ENCODE measurements at places on chromosomes 3 and 15. TPM values are rescaled to one million over a fixed set of nuclear protein-coding genes. Genes with fewer than 3 reads are reported as not detected.

CISH gene
- 204 TPM for total RNA-seq

SPRED1 gene
- 0.19 TPM for total RNA-seq

IGSF11 gene
- 0.52 TPM for total RNA-seq

DNA sequence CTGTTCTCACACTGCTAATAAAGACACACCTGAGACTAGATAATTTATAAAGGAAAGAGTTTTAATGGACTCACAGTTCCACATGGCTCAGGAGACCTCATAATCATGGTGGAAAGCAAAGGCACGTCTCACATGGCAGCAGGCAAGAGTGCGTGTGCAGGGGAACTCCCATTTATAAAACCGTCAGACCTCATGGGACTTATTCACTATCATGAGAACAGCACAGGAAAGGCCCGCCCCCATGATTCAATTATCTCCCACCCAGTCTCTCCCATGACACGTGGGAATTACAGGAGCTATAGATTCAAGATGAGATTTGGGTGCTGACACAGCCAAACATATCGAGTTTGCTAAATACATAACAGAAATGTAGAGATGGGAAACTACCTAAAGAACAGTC, 39.5 kb upstream of the DGKG start:
- no peaks in the 10 kb centered on the region for H3K27me3 ChIP-seq
- H3K36me3 ChIP-seq: no peaks in the 10 kb centered on the region
- H3K4me3 ChIP-seq: peak overlapping the region; percentile 12
- no peaks in the 10 kb centered on the region for H3K4me1 ChIP-seq
- peak overlapping the region; percentile 1 for H3K27ac ChIP-seq

DNA sequence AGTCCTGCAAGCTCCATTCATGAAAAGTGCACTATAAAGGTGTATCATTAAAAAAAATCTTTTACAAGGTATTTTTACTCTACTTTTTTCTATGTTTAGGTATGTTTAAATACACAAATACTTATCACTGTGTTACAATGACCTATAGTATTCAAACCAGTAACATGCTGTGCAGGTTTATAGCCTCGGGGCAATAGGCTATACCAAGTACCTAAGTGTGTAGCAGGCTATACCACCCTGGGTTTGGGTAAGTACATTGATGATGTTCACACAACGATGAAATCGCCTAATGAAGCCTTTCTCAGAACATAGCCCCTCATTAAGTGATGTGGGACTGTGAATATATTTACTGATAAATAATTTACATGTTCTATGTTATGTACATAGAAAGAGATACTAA, 104.6 kb downstream of the ATP1B3 start:
- H3K4me3 ChIP-seq: no peak overlapping the region
- H3K27ac ChIP-seq: no peak overlapping the region
- H3K27me3 ChIP-seq: no peaks in the 10 kb centered on the region
- H3K36me3 ChIP-seq: peaks cover 12% of the 10 kb centered on the region

DNA sequence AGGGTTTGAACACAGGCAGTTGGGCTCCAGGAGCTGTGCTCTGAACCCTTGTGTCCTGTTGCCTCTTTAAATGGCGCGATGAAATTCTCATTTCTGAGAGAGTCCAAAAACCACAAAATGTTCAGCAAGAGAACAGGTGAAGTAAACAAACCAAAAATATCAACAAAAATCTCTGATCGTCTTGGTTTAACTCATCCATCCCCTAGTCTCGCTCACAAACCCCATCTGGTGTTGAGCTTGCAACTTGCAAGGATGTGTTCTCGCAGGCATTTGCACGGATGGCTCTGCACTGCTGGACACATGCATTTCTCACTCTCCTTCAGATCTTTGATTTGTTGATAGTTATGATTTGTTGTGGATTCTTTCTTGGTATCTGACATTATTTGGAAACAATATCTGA, 31.1 kb downstream of the FAH start:
- no peak overlapping the region for H3K4me3 ChIP-seq
- H3K27ac ChIP-seq: no peak overlapping the region
- no peak for ATAC-seq
- peaks cover 7% of the 10 kb centered on the region for H3K4me1 ChIP-seq
- no peaks in the 10 kb centered on the region for H3K27me3 ChIP-seq

DNA sequence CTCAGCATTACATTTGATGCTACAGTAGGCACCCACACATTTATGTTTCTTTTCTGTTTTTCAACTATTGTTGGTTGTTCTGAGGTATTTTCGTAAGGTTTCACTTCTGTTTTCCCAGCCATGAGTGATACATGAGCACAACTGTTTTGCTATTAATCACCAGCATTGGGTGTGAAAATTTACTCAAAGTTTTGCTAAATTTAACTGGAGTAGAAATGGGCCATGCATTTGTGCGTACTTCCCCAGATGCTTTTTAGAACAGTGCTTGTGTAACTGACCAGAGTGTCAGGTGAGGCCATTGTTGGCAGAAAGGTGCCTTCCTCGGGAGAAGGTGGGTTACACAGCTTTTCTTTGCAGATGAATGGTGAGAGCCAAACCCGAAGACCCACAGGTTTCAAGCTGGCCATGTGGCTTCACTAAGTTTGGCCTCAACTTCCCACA, 70.4 kb downstream of the ST6GAL1 start:
- ATAC-seq: peak; percentile 88
- H3K4me3 ChIP-seq: peak overlapping the region; percentile 64
- H3K36me3 ChIP-seq: peaks cover 36% of the 10 kb centered on the region
- no peaks in the 10 kb centered on the region for H3K27me3 ChIP-seq
- H3K27ac ChIP-seq: peak overlapping the region; percentile 46

DNA sequence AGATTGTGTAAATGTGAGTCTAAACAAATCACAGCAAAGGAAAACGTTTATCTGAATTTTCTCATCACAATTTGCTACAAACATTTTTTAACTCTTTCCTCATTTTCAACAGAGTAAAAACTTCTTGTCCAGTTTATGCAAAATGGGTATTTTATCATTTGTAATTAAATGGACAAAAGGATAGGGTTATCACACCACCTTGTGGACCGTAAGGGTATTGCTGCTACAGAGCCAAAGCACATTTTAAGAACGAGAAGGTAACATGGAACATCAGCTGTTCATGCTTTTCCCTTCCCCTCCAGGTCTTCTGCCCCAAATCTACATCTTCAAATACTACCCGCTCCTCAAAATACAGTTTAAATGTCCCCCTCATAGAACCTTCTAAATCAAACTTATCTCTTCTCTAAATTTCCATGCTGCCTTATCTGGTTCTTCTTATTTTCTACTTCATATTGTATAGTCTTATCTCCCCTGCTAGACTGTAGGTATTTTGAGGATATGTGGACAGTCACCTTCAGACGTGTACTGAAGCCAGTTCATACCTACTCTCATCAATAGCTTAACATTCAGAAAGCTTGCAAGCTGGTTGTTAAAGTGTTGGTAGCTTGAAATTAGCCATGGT, 12.8 kb upstream of the SETMAR start:
- H3K36me3 ChIP-seq: no peaks in the 10 kb centered on the region
- H3K4me1 ChIP-seq: no peaks in the 10 kb centered on the region
- no peak overlapping the region for H3K4me3 ChIP-seq
- no peak for ATAC-seq
- H3K27me3 ChIP-seq: no peaks in the 10 kb centered on the region

DNA sequence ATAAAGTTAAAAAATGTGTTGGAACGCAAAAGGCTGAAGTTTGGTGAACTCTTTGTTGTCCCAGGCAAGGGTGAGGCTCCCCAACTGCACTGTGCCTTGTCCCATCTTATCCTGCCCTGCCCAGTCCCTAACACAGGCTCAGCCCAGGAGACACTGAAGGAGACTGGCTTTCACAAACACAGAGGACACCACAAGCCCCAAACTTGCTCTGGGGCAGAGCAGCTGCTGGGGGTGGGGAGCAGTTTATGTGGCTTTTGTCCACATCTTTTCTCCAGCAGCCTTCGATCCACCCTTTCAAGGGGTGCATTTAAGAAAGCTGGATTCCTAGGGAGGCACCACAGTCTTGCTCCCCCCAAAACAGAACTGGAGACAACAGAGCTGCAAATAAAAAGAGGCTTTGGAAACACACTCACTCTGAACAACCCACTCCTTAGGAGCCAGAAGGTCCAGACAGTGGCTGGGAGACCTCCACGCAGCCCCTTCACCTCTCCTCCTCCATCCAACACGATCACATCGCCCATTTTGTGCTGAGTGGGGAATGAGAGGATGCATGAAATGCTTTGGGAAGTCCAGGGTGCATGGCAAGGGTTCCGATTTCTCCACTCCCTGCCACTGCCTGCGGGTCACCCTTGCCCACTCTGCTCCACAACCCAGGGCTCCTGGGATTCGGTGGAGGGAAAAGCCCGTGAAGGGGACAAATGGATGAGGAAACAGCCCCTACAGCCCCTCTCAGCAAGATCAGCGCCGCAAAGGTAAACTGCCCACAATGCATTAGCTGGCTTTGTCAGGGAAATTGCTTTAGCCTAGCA, 260.5 kb upstream of the TLE3 start:
- no peak for ATAC-seq
- H3K27ac ChIP-seq: no peak overlapping the region
- peaks cover 8% of the 10 kb centered on the region for H3K27me3 ChIP-seq

GRCh38 chr3:125206934-125207333, 5.6 kb downstream of the SLC12A8 start:
- H3K27ac ChIP-seq: no peak overlapping the region
- H3K36me3 ChIP-seq: no peaks in the 10 kb centered on the region
- ATAC-seq: no peak
- no peak overlapping the region for H3K4me3 ChIP-seq
- H3K27me3 ChIP-seq: peaks cover 52% of the 10 kb centered on the region
- H3K4me1 ChIP-seq: no peaks in the 10 kb centered on the region

DNA sequence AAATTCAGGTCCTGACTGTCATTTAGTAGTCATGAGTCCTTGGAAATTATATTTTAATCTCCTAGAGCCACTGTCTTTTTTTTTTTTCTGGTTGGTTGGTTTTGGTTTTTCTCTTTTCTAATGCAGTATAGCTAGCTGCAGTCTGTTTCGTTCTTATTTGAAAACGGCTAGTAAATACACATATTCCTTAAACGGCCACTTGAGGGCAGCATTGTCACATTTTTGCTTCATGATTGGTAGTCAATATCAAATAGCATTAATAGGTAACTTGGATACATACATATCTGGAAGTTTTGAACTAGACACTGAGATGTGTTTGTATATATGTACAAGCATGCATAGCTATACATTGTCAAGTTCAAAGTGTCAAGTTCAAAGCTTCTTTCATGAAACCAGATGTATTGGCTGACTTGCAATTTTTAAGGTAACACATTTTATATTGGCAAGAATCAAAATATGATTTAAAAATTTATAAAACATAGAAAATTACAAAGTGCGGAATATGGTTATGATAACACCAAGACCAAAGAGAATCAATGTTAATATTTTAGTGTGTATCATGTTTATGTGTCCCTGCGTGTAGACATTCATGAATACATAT, 22.5 kb downstream of the GABRA5 start:
- H3K4me3 ChIP-seq: no peak overlapping the region
- H3K27me3 ChIP-seq: peaks cover 3% of the 10 kb centered on the region
- no peak for ATAC-seq
- H3K27ac ChIP-seq: no peak overlapping the region
- no peaks in the 10 kb centered on the region for H3K4me1 ChIP-seq

DNA sequence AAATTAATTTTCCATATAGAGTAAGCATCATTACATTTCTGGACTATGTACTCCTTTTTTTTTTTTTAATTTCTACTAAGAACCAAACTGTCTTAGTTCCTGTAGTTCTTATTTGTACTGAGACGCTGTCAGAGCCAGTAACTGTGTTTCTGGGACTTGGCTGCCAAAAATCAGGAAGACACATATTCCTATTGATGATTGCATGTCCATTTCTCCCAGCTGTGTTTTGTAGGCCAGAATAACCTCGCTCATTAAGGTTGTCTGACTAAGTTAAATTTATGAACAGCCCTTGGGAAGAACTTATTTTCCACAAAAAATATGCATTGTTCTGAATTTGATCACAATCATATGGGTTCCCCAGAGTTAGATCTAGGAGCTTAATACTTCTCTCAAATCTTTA, 29.5 kb downstream of the PLSCR5 start:
- no peak overlapping the region for H3K27ac ChIP-seq
- H3K27me3 ChIP-seq: no peaks in the 10 kb centered on the region

GRCh38 chr3:4799266-4800256, 179.7 kb upstream of the BHLHE40 start:
- H3K27ac ChIP-seq: no peak overlapping the region
- H3K36me3 ChIP-seq: peaks cover 81% of the 10 kb centered on the region
- peaks cover 25% of the 10 kb centered on the region for H3K4me1 ChIP-seq

GRCh38 chr3:150077581-150078247, 107.0 kb upstream of the PFN2 start:
- no peak for ATAC-seq
- no peaks in the 10 kb centered on the region for H3K36me3 ChIP-seq
- no peak overlapping the region for H3K27ac ChIP-seq
- H3K4me1 ChIP-seq: no peaks in the 10 kb centered on the region
- H3K4me3 ChIP-seq: no peak overlapping the region

DNA sequence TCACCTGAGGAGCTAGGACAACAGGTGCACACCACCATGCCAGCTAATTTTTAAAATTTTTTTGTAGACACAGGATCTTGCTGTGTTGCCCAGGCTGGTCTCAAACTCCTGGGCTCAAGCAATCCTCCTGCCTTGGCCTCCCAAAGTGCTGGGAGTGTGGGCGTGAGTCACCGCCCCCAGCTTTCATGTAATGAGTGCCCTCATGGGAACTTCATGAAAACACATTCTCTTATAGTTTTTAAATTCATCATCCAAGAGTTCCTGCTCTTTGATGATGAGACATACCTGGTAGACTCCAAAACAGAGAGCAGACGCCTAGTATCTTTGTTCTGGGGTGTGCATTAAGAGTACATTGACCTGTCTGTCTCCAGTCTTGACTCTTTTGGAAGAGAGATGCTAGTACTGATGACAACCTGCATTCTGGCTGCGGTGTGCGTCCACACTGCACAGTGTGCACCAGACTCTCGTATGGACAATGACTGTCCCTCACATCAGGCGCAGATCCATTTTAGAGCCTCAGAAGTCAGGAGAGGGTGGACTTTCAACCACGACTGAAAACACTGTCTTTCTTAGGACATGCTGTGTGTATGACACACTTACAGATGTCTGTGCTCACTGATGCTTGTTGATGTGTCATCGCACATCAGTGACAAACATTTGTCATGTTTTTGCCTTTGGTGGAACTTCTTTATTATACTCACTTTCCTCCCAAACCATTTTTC, 2.0 kb downstream of the NRROS start:
- no peaks in the 10 kb centered on the region for H3K27me3 ChIP-seq
- H3K4me1 ChIP-seq: peaks cover 47% of the 10 kb centered on the region
- ATAC-seq: peak; percentile 71
- H3K27ac ChIP-seq: peak overlapping the region; percentile 95
- peaks cover 57% of the 10 kb centered on the region for H3K36me3 ChIP-seq
